ENCODE measurements at places on chromosomes 1 and 21.

- no peak for DNase-seq
These were observed 206.6 kb downstream of the HLX start for GRCh38 chr1:221085701-221086375.

DNA sequence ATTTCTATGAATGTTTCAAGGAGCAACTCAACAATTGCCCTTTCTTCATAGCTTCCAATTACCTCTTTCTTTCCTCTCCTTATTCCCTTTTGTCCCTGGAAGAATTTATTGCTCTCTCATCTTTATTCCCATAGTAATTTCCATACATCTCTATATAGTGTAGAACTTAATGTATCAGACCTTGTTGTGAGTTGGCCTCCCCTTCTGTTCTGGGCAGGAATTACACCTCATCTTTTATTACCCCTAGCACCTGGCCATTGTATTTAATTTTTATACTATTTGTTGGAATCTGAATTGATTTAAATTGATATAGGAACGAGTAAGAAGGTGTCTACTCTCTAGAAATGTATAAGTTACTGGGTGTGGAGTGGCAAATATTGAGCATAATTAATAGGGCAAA is 114.5 kb downstream of the CACHD1 start:
- DNase-seq = no peak

DNA sequence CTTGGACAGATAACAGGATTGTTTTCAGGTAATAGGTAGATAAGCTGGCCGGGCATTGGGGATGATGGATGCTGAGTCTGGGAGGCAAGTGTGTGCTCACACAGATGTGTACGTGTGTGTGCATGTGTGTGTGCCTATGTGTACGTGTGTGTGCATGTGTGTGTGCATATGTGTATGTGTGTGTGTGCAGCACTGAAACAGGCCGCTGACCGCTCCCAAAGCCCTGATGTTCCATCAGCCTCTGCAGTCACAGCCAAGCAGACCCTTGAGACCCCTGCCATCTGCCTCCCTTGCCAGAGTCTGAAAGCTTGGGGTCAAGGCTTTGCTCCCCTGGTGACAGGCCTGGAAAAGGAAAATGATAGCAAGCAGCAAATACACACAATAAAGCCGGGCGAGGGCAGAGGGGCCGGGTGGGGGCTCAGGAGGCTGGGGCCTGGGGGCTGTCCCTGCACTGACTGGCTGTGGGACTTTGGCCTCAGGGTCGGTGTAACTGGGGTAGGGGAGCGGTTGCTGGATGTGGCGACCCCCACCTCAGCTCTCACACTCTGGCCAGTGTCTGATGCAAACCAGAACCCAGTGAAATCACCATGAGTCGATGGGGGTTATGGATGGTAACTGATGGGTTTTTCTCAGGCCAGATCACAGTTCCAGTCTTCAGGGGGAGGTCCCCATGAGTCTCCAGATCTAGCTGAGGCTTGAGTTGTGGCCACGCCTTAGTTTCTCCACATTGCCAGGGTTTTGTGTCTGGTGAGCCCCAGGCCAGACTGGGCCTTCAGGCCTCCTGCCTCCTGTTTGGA is 9.2 kb upstream of the TNFRSF8 start:
- DNase-seq = no peak

- DNase-seq = no peak
These were observed 54.3 kb downstream of the WNT9A start for GRCh38 chr1:227893300-227893948.

GRCh38 chr1:156693848-156694689 is 11.3 kb downstream of the CRABP2 start:
- DNase-seq = no peak

- no peak for DNase-seq
These were observed 258.5 kb downstream of the FOXD2 start for GRCh38 chr1:47696404-47696736.

DNA sequence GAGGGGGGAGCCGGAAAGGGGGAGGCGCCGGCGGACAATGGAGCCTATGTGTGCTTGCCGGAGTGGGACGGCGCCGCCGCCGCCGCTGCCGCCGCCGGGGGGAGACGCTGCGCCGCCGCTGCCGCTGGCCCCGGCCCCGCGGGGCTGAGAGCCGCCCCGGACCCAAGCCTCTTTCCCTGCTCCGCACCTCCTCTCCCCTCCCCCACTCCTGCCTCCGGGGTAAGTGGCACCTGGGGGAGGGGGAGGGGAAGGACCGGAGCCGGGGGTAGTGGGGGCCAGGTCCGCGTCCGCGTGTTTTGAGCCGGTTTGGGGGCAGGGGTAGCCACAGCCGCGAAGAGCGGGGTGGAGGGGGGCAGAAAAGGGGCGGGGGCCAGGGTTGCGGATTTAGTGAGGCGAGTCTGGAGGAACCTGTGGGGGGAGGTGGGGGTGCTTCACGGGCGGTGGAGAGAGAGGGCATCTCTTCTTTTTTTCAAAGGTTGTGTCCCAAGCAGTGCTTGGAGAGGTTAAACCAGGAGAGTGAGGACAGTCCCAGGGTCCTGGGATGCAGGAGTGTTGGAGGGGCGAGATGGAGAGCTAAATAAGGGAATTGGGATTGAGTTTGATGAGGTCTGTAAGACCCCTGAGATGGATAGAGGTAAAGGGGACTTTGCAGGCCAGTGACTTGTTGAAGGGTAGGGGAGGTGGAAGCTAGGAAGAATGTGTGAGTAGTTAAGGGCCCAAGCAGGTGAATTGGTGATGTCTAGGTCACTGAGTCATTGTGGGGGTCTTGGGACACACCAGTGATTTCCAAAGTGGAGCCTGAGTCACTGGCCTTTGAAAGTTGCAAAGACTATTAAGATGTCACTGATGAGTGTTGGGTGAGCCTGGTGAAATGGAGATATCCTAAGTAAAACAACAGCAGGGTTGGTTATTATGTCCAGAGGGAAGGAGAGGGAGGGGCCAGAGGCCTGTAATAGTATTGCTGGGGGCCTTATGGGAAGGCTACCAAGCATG is 59.1 kb downstream of the BCL9 start:
- DNase-seq = no peak

- no peak for DNase-seq
These were observed 237.2 kb downstream of the TOMM20 start for GRCh38 chr1:234891427-234891826.

DNA sequence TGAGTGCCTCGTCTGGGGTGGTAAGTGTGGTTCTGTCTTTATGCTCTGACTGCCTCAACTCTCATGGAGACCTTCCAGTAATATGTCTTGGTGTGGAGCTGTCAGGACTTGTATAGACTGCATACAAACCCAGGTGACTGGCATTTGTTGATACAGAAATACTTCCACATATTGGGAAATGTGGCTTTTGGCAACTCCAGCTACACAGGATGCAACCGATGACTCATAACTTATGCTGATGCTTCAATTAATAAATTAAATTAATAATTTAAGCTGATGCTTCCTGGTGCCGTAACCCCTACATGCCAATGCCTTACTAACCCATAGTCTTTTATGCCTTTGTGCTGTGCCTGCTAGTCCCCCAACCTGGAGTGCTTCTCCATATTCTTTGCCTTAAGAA is 72.3 kb upstream of the ARTN start:
- no peak for DNase-seq

DNA sequence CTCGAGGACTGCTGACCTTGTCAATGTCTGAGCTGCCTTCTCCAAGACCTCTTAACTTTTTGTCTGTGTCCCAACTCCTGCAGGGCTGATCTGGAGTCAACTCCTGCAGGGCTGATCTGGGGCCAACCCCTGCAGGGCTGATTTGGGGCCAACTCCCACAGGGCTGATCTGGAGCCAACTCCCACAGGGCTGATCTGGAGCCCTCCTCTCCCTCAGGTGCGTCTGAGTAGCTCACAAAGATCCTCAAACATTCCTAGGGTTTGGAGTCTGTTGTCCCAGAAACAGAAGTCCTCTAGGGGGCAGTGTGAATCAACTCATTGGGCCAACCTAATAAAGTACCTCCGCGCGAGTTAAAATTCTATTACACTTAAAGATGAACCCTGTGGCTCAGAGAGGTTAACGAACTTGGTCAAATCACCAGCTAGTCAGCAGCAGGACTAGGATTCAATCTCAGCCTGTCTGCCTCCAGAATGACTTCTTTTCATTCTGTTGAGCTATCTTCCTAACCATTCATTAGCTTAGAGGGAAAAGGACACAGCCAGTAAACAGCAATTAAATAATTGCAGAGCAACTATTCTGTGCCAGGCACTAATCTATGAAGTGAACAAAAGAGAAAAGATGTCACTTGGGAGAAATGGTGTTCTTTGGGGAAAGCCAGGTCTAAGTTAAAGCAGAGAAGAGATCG is 17.2 kb upstream of the RLF start:
- DNase-seq = peak; percentile 11

GRCh38 chr1:98516306-98516705 is 145.2 kb upstream of the SNX7 start:
- no peak for DNase-seq

GRCh38 chr1:26922901-26923300 is 1.4 kb downstream of the NUDC start:
- no peak for DNase-seq

DNA sequence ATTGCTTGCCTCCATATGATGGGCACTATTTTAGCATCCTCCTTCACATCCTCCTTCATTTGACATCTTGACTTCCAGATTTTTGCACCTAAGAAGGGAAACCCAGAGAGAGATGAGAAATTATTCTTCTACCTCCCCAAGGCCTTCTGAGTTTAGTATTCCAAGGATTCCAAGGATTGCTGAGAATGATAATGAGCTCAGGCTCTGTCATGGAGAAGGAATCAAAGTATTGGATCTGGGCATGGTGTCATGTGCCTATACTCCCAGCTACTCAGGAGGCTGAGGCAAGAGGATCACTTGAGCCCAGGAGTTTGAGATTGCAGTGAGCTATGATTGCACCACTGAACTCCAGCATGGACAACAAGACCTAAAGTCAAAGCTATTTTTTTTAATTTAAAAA is 26.6 kb upstream of the ZNF281 start:
- DNase-seq = no peak

GRCh38 chr1:178509414-178510007 is 3.4 kb upstream of the TEX35 start:
- no peak for DNase-seq

DNA sequence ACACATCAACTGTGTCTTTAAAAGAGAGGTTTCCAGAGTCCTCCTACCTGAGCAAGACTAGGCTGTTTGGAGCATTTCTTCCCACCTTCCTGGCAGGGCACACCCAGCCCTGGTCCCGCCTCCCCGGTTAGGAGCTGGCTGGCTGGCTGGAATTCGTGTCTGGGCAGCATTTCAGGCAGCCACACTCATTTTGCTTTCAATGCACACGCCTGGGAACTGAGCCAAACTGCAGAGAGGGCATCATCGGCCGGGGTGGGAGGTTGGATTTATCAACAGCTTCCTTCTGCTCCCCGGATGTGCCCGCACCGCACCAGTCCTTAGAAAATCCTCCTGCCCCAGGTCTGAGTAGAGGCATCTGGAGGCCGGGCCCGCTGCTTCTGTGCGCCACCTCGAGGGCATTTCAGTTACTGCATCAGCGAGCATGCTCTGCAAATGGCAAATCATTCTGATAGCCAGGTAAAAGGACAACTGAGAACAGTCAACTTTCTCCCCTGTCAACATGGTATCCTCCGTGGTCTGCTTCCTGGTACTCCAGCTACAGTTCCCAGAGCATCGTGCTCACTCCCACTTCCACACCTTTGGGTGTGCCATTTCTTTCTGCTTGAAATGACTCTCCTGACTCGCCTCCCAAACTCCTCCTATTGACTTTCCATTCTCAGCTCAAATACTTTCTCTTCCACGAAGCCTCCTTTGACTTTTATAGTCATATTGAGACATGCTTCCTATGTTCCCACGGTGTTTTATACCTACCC is 20.6 kb downstream of the TCEA3 start:
- DNase-seq = peak; percentile 92

- DNase-seq = no peak
These were observed 772.5 kb downstream of the USP25 start for GRCh38 chr21:16502273-16502672.

- no peak for DNase-seq
These were observed 127.6 kb downstream of the MRPS6 start for GRCh38 chr21:34201001-34201400.

- DNase-seq = no peak
These were observed 198.1 kb upstream of the USP24 start for GRCh38 chr1:55413286-55413685.

DNA sequence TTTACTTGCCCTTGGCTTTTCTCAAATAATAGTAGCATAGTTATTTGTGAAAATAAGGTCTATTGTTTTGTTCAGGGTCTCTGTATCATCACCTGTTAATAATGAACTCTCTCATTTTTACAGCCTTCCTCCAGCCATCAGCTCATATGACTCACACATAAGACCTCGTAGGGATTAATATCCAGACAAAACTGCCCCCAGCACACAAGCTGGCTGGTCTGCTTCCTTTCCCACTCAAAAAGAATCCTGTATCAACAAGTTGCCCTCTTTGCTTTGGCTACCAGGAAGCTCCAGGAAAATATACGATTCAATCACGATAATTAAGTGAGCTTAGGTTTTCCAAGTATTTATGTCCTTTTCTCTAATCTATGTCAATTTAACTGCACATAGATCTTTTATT is 119.2 kb downstream of the DMRTB1 start:
- DNase-seq = no peak

DNA sequence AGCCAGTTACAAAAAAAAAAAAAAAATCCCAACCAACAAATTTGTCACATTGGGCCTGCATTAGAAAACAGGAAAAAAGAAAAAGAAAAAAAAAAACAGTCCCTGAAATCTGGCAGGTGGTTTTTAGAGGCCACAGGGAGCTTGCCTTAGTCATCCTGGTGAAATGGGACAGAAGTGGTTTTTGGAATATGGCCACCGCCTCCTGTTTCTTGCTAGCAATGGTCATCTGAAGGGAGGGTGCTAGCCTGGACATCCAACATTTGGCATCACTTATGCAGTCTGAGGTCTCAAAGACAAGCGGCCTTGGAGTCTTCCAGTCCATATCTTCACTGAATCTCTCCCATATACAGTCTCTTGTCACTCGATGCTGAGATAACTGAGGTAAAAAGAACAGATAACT is 20.1 kb upstream of the NKAIN1 start:
- no peak for DNase-seq

GRCh38 chr1:156233426-156234127 is 8.4 kb upstream of the BGLAP start:
- no peak for DNase-seq

DNA sequence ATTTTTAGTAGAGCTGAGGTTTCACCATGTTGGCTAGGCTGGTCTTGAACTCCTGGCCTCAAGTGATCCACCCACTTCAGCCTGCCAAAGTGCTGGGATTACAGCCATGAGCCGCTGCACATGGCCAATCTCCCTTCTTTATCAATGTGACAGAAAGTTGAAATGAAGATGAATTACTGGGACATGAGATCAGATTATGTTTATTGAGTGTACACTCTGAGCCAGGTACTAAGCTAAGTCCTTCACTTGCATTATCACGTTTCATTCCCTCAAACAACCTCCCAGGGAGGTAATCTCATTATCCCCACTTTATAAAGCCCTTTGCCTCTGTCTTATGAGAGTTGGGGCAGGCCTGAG is 6.3 kb upstream of the CHI3L2 start:
- no peak for DNase-seq

- DNase-seq = no peak
These were observed 205.8 kb upstream of the DUSP10 start for GRCh38 chr1:221947731-221948130.

DNA sequence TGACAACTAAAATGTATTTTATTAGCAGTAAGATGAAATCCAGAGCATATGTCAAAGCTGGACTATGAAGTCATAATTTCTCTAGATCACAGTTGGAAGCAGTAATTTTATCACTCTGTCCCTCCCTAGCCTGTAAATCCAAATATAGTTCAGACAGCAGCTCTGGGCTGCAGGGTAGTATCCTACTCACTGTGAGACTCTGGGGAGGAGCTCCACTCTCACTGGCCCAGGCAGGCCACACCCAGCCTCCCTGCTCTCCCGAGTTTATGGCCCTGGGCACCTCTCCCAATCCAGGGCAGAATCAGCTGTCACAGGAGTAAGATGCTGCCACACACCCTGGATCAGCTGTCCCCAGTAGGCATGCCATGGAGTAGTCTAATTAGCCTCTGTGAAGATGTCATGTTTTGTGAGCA is 131.1 kb downstream of the HLCS start:
- peak; percentile 14 for DNase-seq
